ENCODE measurements at places on chromosomes 6 and 20.

DNA sequence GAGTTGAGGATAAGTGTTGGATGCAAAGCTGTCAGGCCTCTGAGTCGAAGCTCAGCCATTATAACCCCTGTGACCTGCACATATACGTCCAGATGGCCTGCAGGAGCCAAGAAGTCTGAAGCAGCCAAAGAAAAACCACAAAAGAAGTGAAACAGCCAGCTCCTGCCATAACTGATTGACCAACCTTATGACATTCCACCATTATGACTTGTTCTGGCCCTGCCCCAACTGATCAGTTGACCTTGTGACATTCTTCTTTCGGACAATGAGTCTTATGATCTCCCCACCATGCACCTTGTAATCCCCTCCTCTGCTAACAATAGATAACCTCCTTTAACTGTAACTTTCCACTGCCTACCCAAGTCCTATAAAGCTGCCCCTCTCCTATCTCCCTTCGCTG lies 133.7 kb upstream of the AGPAT4 start:
- DNase-seq: no peak

- DNase-seq: no peak
Measured at GRCh38 chr20:37920270-37920669, 17.3 kb downstream of the VSTM2L start.

DNA sequence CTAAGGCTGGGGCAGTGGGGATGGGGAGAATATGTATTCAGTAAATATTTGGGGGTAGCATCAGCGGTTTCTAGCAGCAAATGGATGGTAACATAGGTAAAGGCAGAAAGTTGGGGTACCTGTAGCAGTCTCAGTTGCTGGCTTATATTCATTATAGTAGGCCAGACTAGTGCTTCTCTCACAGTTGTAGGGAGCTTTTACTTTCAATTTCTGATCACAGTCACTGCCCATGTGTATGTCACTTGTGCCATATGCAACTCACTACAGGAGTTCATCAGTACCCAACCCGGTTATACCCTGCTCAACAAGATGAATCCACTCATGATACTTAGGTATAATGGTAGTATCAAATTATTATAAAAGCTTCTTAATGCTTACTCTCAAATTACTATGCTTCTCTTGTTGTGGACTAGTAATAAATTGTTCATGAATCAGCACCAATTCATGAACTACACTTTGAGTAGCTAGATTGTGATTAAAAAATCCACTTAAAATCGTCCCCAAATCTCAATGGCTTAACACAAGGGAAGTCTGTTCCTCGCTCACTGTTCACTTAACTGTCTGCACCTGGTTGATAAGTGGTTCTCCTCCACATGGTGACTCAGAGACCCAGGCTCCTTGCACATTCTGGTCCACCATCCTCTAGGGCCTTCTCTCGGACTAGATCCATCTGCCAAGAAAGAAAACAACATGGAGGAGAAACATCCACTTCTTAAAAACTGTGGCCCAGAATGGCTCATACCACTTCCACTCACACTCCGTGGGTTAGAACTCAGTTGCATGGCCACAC lies 31.3 kb upstream of the MYLIP start:
- DNase-seq: no peak

DNA sequence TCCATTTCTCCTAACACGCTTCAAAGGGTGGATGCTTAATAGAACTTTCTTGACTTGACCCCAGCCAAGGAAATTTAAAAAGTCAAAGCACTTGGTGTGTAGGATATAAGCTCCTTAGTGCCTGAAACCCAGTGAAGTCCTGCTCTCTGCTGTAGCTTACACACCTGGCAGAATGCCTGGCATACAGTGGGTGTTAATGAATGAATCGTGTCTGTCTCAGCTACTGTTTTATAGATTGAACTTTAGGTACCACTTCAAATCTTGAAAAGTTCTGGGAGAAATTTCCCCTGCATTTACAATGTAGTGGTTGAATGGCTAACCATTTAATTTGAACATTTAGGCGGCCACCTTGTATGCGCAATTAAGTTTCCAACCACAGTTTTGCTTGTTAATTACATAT lies 70.5 kb upstream of the ZNF217 start:
- no peak for DNase-seq

- no peak for DNase-seq
Measured at GRCh38 chr20:21725892-21726291, 20.4 kb downstream of the PAX1 start.

DNA sequence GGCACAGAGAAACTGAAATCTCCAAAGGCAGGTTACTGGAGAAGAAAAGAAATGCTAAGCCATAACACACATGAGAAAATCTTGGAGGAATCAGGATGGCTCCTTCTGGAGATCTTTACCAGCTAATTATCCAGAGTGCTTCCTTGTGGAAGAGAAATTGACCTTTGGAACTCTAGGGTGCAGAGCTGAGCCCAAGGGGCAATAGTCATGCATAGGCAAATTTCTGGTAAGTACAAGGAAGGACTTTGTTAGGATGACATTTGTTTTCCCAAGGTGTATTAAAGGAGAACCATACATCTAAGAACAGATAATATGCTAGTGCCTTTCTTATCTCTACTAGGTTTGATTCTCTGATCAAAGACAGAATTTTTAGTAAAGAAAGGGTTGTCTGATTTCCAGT lies 670.6 kb downstream of the DHX35 start:
- DNase-seq: no peak

GRCh38 chr6:153790048-153790447 lies 249.0 kb upstream of the OPRM1 start:
- DNase-seq: no peak

DNA sequence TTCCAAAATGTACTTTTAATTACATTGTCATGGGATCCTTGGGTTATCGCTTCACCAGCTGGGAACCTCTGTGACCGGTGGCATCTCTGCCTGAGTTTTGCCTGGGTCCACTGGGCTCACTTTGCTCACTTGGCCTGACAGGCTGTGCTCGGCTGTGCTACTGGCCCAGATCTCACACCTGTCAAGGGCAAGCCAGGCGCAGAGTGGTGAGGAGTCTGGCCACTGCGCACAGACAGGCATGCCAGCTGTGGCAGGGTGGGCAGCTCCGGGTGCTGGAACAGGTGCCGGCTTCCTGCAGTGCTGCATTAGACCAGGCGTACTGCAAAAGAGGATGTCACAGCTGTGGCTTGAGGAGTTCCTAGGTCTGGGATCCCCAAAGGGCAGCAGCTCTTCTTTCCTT lies 489.8 kb downstream of the TENT5A start:
- DNase-seq: no peak

DNA sequence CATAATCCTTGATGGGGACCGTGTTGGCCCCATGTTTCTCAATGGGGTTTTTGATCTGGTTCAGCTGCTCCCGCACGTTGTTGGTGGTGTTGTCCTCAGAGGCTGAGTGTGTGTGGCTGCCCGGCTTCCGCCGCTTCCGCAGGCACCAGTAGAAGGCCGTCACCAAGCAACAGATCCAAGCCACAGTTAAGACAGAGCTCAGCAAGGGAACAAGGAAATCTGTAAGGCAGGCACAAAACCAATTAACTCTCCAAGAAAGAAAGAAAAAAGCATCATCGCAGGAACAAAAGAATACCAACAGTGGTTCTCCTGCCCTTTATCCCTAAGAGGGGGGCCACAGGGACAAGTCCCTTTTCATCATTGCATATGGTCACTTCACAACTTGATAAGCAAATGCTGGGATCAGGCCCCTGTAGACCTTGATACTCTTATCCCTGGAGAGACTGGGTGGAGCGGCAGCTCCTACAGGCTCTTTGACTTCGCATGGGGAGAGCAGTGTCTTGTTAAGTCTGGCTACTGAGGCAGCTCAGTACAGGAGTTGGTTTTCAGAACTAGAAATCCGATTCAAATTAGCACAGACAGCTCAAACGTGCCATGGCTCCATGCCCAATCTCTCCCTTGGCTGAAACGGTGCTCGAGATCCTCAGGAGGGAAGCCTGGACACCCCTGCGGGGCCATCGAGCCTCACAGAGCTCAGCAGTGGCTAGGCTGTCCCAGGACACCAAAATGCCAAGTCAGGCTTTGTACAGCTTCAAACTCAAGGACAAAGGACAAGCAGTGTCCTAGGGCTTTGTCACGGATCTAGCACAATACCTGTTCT lies 33.9 kb downstream of the JAG1 start:
- DNase-seq: no peak

DNA sequence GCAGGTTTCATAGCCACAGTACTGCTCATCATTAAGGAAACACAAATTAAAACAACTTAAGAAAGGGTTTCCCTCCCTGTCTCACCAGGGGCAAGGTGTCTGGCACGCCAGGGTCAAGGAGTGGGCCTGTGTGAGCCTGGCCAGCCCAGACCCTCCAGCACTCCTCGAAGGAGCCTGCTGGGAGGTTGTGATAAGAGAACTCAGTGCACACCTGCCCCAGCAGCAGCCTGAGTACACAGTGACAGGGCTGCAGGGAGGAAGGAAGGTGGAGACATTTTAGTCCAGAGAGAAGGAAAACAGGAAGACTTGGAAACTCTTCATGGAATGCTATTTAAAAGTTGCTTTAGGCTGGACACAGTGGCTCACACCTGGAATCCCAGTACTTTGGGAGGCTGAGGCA lies 14.1 kb downstream of the NINL start:
- no peak for DNase-seq

DNA sequence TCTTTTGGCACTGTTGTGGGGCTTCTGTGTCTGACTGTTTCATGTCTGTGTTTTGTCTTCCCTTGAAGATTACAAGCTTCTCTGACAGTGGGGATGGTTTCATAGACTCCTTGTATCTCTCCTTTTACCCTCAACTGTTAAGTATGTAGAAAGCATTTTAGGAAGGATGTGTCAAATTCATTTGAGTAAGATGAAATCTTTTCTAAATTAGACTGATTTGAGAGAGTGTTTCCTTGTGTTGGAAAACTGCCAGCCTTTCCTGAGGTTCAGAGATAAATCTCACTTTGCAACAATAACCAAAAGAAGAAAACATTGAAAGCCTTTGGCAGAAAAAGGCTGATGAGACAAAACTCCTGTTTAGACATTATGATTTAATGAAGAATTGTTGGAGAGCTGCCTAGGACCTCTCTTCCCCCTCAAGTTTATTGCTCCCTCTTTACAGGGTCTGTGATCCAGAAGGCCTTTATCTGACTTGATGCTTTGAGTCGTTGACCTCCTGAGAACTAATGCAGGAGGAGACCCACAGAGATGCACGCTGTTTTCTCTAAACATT lies 68.3 kb downstream of the ANKS1A start:
- no peak for DNase-seq

DNA sequence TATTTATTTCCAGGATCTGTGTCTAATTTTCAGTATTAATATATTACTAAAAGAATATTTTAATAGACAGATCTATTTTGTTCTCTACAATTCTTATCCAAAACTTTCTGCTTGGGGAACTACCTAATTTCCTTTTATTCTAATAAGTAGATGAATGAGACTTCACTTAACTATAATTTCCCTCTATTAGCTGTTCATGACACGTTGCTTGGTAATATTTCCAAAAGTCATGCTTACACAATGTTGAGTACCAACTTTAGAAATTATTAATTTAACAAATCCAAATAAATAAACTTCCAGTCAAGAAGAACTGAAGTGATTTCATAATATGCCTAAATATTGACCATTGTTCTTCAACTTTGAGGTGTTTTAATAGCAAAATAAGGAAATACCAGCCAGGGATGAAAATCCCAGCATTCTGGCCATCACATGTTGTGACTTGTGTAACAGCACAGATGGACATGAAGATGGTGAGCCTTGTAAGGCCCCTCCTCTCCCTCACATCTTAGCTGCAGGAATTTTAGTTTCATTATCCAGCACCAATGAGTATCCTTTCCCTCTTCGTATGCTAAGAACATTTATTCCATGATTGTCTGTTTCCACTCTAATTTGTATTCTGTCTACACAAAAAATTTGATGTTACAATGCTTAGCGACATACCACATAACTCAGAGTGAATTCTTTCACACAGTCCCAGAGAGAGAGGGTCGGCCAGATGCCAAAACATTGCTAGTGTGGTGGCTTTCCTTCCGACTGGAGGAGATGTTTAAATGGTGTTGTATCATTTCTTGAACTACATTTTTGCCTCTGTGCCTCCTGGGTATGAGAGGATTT lies 137.5 kb downstream of the FOXA2 start:
- DNase-seq: no peak

GRCh38 chr6:26415791-26416190 lies 13.7 kb downstream of the BTN3A1 start:
- DNase-seq: no peak

- DNase-seq: no peak
Measured at GRCh38 chr6:107444277-107444676, 15.1 kb downstream of the PDSS2 start.

GRCh38 chr20:14049111-14049510 lies 53.8 kb downstream of the MACROD2 start:
- no peak for DNase-seq

- no peak for DNase-seq
Measured at GRCh38 chr6:44190715-44191114, 26.0 kb upstream of the MYMX start.

DNA sequence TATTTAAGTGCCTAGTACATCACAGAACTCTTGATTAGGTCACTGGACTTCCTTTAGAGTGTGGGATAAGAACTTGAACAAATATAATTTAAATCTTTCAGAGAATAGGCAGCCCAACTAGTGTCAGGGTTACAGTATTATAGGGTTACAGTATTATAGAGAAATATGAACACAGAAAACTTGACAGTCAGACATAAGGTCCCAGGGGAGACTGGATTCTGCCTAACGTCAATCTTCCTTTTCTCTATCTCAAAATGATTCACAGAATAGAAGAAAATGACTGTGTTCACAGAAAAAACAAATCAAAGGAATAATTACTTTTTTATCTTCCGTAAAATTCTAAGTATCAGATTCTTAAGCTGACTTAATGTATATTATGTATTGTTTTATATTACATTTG lies 623.8 kb downstream of the HTR1B start:
- no peak for DNase-seq
